Epithelial cell of esophagus (primary cell): ENCODE measurements at places on chromosomes 6 and 20.
A peak's percentile ranks its signal among the peaks of the same experiment; 100 is the strongest.

DNA sequence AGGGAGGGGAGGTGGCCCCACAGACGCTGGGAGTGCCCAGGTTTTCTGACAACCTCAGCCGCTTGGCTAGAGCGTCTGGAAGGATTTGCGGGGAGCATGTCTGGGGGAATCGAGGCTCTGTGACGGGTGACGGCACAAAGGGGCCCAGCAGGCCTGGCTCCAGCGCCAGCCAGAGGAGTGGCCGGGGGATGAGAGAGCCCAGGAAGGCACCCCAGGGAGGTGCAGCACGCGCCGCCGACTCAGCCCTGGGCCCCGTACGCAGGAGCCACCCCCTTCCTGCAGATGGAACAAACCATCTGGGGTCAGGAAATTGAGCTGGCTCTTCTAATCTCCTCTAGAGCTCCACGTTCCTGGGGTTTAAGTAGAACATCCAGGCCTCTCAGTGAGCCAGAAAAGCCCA, 5.9 kb upstream of the SLCO4A1 start:
- DNase-seq = no peak

- no peak for DNase-seq
These were observed 16.2 kb upstream of the PKHD1 start for GRCh38 chr6:52103623-52104022.

GRCh38 chr6:113875470-113875869, 18.3 kb downstream of the MARCKS start:
- DNase-seq = no peak

DNA sequence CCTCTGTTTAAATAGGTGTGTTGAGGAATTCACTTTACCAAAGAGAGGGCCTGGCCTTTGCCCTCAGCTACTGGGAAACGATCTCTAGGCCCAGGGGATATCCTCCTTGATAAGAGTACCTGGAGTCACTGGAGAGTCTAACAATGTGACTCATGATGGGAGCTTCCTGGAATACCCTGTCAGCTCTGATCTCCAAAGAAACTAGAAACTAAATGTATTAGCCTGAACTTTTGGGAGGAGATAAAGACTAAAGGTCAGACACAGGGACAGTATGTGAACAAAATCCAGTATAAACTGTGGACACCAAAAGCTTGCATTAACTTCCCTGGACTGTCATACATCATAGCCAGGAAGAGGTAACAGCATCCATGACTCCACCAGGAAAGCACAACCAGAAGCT, 148.5 kb downstream of the RNGTT start:
- DNase-seq = peak; percentile 38

DNA sequence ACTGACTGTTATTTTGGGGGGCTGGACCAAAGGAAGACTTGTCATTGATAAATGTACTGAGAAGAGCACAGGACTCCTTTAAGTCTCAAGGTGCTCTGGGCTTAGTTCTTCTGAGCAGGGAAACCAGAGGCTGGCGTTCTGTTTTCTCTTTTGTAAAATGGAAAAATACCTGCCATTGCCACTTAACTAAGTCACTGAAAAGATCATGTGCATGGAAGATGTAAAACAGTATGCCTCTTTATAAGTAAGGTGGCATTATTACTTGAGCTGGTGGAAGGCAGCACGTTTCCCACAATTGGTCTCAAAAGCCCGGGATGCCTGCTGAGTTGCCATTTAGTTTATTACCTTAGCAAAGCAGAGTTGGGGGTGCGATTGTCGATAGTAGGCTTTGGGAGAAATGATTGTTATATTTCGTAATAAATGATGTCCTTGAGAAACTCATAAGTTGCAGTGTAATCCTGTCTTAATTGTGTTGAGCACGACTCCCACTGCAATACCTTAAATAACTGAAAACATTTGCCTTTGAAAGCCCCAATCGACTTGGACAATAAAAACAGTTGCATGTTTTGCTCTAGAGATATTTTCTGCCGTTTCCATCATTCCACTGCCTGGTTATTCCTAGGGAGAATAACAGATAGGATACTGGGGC, 3.6 kb downstream of the JARID2 start:
- no peak for DNase-seq

- DNase-seq = no peak
These were observed 130.9 kb upstream of the PMEPA1 start for GRCh38 chr20:57840504-57841296.

- no peak for DNase-seq
These were observed 1110.1 kb upstream of the FLRT3 start for GRCh38 chr20:15447549-15447948.

DNA sequence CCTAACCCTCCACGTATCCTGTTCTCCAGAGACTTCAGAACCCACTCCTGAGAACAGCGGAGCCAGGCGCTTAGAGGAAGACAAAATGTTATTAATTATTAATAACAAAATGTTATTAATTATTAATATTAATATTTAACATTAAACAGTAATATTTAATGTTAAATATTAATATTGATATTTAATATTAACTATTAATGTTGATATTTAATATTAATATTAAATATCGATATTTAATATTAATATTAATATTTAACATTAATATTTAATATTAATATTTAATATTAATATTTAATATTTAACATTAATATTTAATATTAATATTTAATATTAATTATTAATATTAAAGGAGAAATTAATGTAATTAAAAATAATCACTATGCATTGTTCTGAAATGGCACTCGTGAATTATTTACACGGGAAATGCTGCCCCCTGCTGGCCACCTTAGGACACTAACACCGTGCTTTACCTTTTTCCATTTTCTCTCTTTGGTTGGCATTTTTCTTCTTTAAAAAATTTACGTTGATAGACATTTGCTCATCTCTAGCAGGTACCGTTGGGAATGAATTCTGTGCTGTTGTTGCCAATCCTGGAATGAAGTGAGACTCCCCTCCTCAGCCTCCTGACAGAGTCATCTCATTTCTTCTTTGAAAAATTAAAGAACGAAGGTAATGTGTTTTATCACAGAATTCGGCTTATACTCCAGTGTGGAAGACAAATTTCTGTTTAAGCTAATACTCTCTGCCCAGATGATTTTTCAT, 7.5 kb upstream of the GGTLC1 start:
- peak; percentile 44 for DNase-seq

GRCh38 chr6:123716506-123716905, 79.8 kb upstream of the TRDN start:
- peak; percentile 73 for DNase-seq

GRCh38 chr6:83108378-83108777, 40.9 kb downstream of the DOP1A start:
- DNase-seq = no peak

- peak; percentile 91 for DNase-seq
These were observed 18.4 kb downstream of the SERAC1 start for GRCh38 chr6:158149641-158150040.

DNA sequence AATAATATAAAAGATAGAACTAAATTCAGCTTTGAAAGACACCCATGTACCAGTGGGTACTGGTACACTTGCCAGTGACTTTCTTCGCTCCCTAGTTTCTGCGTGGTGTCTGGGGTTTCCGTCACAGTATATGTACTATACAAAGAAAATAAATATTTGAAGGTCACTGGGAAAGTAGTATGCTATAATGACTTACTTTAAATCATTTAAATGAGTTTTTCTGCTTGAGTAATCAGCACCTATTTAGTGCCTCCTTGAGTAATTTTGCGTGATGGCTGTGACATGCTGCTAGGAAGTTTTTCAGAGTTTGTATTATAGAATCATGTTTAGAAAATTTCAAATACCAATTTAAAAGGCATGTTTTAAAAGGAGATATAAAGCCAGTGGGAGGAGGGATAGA, 3.2 kb upstream of the CTCFL start:
- DNase-seq = no peak

GRCh38 chr6:128415387-128415786, 105.0 kb downstream of the PTPRK start:
- DNase-seq = no peak

GRCh38 chr6:35686873-35687555, 1.7 kb downstream of the FKBP5 start:
- DNase-seq = no peak

DNA sequence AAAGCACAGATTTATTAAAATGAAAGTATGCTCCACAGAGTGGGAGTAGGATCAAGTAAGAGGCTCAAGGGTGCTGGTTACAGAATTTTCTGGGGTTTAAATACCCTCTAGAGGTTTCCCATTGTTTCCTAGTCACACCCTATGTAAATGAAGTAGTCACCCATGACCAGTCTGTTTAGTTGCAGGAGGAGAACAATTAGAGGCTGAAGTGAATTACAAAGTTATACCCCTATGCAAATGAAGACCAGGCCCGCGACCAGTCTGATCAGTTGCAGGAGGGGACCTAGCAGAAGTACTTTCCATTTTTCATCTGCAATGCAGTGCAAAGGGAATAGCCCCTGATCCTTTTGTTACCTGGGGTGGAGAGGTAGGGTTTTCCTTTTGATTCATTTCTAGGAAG, 11.8 kb upstream of the FILIP1 start:
- DNase-seq = peak; percentile 40

GRCh38 chr20:50391444-50392137, 118.6 kb upstream of the PTPN1 start:
- DNase-seq = no peak

DNA sequence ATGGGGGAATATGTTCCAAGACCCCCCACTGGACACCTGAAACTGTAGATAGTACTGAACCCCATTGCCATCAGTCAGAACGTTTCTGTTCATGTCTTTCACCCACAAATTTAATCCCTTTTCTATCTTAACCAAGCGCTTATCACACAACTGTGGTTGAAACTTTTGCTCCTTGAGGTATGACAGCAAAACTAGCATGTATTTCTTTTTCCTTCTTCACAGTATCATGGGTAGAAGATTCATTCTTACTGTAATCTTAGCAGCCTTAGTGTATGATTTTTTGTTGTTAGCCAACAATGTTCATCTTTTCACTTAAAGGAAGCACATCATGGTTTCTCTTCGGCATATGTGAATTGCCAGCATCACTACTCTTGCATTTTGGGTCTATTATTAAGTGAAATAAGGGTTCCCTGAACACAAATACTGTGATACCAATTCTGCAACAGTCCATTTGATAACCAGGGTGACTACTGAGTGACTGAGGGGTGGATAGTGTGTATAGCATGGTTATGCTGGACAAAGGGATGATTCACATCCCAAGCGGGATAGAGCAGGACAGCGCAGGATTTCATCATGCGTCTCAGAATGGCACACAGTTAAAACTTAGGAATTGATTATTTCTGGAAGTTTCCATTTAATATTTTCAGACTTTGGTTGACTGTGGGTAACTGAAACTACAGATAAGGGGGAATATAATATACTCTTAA, 41.8 kb downstream of the KCNS1 start:
- peak; percentile 85 for DNase-seq

DNA sequence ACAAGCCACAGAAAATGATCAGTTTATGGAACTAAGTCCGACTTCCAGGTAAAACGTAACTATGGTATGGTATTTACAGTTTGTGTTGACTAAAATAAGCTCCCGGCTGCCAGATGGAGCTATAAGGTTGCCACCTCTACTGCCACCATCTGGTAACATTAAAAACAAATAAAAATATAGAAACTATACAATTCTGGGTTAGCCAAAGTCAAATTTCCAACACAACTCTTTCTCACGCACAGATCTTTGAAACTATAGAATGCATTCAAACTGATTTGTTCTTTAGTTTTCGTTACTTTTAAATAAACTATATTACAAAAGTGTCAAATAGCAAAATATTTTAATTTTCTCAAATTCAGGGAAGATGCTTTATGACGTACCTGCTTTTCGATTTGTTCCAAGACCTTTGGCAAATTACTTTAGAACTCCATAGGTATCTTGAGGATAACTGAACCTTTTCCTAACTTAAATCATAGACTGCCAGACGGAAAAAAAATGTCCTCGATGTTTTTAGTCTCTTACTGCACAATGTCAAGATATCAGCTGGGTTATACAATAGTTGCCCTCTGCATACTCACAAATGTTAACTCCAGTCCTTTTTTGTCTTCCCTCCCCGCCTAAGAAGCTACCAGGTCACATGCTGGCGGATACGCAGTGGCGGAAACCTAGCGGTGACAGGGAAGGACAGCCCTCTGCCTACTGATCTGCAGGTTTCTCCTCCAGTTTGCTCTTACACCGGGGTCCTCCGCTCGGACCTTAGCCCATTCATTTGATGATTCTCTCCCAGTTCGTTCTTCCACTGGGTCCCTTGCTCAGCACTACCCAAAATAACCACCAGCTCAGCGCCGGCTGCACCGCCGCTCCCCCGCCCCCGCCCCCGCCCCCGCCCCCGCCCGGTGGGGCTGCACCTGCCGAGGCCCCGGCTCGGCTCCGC, 888 bp downstream of the SLC17A5 start:
- DNase-seq = peak; percentile 68

GRCh38 chr6:170068496-170068895, 222.4 kb downstream of the DLL1 start:
- no peak for DNase-seq

GRCh38 chr6:81787313-81788068, 35.0 kb upstream of the TENT5A start:
- DNase-seq = peak; percentile 7
